GOT3 (cell line): ENCODE measurements at places on chromosomes 16 and 17.

DNA sequence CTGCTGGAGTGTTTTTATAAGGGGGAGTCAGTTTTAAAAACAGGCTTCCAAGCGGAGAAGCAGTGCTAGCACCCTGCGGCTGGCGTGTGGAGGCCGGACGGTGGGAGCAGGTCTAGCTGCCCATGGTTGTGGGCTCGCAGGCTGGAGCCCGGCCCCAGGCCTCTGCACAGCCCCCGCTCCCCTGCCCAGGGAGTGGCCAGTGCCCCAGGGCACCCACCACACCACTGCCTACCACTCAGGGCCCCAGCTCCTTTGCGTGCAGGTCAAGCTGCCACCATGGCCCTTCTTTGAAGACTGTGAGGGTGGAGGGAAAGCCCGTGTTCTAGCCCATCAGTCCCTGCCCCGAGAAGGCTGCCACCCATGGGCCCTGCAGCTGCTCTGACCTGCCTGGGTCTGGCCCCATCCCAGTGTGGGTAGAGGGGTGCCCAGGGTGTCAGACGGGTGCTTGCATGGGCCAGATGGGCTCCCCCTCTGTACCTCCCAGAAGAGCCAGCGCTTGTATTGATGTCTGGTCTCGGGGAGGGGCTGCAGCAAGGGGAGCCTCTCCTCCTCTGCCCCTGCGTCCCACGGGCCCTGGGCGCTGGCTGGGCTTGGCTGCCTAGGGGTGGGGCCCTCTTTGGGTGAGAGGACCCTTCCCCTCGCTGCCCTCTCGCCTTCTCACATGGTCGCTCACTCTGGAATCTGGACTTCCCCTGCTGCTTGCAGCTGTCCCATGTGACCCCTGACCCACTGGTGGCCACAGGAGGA, 1.5 kb upstream of the NUDT16L1 start:
- no peak for DNase-seq

- DNase-seq = no peak
These were observed 238.7 kb downstream of the FOXL1 start for GRCh38 chr16:86816930-86817625.

DNA sequence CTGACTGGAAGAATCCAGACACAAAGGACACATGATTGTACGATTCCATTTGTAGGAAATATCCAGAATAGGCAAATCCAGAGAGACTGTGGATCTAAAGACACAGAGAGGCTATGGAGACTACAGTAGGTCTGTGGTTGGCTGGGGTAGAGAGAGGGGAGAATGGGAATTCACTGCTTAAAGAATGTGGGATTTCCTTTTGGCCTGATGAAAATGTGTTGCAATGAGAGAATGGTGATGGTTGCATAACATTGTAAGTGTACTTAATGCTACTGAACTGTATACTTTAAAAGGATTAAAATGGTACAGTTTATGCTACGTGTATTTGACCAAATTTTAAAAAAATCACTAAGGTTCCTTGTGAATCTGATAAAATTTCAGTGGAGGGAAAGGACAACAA, 62.1 kb downstream of the GPRC5B start:
- DNase-seq = no peak

DNA sequence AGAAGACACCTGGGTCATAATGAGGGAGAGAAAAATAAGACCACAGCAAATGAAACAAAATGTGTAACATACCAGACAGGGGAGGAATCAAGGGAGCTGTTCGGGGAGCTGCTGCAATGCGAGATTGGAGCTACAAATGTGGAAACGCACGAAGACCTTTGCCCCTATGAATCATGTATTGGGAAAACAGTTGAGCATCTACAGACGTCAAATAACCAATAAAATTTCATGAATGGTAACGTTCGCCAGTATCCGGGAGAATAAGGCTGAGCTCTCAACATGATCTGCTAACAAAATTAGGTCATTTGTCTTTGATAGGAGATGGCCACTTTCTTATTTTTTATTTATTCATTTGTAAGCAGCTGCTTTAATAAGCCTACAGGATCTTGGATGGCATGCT, 486.2 kb upstream of the RBFOX1 start:
- no peak for DNase-seq

GRCh38 chr17:59311051-59311468, 20.4 kb upstream of the YPEL2 start:
- no peak for DNase-seq

- peak; percentile 70 for DNase-seq
These were observed at the start of gene COIL for GRCh38 chr17:56960596-56961538. Gene COIL (minus strand): TSS chr17:56961050. CDS start chr17:56961019, 31 bp downstream.

GRCh38 chr17:65092262-65092661, 35.7 kb upstream of the GNA13 start:
- DNase-seq = no peak

- no peak for DNase-seq
These were observed 91.5 kb upstream of the COX10 start for GRCh38 chr17:13977837-13978236.

DNA sequence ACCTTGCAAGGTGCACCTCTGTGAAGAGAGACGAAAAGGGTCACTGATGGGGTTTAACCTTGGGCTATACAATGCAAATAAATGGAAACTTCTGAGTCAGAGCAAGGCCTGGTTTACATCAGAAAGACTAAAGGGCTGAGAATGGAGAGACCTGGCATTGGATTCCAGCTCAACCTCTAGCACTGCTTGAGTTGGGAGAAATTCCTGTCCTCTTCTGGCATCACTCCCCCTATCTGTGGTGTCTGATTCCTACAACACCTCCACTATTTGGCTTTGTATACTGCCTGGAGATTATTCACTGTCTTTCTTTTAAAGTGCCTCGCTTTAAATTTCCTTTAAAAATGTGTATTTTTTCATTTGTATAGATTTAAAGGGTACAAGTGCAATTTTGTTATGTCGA, 68.8 kb downstream of the GPR139 start:
- no peak for DNase-seq

- peak; percentile 22 for DNase-seq
These were observed 7.0 kb upstream of the C1QTNF8 start for GRCh38 chr16:1102921-1103635.

GRCh38 chr16:4347010-4347409, 4.1 kb downstream of the PAM16 start:
- no peak for DNase-seq

- no peak for DNase-seq
These were observed 2.7 kb downstream of the RUSF1 start for GRCh38 chr16:31505483-31505882.

GRCh38 chr16:23114131-23114904, 34.9 kb downstream of the USP31 start:
- DNase-seq = no peak

DNA sequence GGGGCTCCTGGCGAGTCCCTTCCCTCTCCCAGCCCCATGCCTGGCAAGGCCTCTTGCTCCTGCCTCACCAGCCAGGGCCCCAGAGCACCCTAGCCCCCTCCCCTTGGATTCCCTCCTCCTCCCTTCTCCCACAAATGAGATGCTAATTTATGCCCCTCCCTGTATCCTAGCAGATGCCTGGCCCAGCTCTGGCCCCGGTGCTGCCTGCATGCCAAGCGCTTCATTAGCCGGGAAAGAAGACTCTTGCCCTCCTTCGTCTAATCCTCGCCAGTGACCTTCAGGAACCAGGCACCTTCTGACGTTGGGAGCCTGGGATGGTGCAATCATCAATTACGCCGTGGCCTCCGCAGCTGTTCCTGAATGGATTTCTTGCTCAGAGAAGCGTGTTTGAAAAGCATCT, 127.8 kb downstream of the SDK2 start:
- no peak for DNase-seq

DNA sequence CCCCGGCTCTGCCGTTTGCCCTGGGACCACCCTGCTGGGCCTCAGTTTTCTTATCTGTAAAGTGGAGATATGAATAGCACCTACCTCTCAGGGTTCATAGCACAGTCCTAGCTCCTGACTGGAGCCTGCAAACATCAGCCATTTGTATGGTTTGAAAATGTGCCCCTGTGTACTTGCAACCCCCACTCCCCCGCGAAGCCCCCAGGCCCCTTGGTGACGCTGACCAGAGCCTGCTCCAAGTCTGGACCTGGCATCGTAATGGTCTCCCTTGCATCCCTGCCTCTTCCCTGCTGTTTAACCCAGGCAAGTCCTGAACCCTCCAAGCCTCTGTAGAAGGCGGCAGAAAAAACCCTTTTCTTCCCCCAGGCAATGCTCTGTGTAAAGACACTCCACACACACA, 128.0 kb downstream of the IRF8 start:
- DNase-seq = no peak

DNA sequence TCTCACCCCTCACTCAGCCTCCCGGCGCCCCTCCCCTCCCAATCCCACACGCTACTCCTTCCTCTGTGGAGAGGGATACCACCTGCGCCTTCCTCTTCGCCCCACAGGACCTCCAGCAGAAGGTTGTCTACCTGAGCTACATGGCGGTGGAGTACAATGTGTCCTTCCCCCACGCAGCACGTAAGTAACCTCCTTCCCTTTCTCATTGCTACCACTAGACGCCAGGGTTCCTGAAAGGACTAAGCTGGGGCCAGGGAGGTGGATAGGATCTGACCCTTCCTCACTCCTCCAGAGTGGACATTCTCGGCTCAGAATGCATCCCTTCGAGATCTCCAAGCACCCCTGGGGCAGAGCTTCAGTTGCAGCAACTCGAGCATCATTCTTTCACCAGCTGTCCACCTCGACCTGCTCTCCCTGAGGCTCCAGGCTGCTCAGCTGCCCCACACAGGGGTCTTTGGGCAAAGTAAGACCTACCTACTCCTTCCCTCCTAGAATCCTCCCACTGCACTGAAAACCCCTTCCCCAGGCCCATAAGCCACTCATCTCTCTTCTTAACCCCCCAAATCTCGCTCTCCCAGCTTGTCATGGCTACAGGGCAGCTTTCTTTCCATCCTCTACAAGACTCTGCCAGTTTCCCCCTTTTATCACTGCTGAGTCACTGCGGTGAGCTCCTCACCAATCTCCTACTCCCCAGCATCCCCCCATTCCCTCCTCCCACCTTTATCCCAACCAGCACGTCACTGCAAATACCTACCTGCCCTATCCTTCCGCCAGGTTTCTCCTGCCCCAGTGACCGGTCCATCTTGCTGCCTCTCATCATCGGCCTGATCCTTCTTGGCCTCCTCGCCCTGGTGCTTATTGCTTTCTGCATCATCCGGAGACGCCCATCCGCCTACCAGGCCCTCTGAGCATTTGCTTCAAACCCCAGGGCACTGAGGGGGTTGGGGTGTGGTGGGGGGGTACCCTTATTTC, 1.5 kb downstream of the CD68 start:
- DNase-seq = no peak

DNA sequence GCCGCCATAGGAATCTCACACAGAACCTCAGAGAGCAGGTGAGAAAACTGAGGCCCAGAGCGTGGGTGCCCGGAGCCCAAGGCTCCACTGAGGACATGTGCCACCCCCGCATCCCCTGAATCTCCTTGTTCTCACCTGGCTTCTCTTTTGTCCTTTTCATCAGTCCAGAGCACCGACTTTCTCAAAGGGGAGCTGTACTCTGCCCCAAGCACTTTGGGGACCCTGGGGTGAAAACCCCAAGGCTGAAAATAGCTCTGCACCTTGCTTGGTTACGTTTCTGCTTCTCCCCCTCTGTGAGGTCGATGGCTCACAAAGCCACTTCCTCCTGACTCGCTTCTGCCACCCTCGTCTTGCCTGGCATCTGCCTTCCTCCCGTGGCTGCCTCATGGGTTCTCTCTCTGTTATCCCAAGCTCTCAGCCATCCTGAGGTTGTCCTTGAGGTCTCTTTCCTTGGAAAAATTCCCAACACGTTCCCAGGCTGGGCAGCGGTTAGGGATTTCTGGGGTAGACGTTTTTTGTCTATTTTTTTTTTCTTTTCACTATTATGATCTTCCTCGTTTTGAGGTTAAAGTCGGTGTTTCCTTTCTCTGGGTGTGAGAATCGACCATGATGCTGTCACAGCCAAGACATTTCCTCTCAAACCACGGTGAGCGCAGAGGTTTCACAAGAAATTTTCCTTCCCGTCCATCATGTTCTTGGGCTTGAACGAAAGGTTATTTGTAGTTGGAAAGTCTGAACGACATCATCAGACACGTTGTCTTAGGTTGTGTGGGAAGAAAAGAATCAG, 37.2 kb downstream of the IRF8 start:
- DNase-seq = no peak

- no peak for DNase-seq
These were observed 283.3 kb upstream of the FOXF1 start for GRCh38 chr16:86227041-86227440.

- DNase-seq = no peak
These were observed 654.2 kb downstream of the HS3ST4 start for GRCh38 chr16:26345966-26346365.

DNA sequence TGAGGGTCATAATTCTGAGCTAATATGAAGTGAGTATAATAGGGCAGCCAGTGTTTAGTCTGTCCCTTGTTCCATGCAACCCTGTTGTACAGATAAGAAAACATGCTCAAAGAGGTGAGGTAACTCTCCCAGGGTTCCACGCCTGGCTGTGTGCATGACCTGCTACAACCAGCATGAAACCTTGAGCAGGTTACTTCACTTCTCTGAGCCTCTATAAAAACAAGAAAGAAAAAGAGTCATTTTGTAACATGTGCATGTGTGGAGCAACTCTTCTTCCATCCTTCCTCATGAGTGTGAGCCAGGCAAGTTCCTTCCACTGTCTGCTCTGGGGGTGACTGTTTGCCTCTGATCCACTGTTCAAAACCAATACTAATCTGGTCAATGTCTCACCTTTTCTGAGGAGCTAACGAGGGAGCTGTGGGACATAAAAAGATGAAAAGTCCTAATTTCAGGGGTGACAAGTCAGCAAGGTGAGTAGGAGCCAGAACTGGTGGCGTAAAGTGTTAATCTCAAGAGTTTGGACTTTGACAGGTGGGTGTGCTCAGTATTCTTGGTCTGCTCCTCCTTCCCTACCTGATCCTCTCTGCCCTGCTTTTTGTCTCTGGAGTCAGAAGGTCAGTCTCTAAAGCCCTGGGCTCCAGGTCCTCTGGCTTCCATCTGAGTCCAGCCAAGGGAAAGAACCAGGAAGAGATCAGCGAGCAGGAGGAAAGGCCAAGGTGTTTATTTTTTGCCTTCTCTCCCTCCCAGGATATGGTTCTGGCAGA, 21.5 kb downstream of the GFOD2 start:
- no peak for DNase-seq

GRCh38 chr16:16861546-16861945, 482.6 kb downstream of the NPIPA7 start:
- DNase-seq = no peak

DNA sequence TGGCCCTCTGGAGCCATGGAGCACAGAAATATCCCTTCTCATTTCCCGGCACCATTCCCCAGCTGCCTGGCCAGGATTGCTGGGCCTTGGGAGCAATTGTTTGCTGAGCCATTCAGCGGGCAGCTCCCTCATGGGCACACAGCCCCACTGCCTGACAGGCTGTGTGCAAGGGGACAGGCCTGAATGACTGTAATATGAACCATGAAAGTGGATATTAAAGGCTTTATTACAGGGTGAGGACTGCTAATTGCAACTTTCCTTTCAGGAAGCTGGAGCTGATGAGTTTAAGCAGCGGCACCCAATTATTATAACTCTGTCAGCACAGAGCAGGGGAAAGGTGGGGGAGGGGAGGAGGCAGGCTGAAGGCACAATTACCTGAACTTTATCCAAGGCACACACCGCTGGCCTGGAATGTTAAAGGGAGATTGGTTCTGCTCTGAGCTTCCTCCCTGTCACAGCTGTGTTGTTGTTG, 159.8 kb upstream of the SDK2 start:
- DNase-seq = no peak
